AG09309 (cell line): ENCODE measurements at places on chromosomes 3 and 15.

DNA sequence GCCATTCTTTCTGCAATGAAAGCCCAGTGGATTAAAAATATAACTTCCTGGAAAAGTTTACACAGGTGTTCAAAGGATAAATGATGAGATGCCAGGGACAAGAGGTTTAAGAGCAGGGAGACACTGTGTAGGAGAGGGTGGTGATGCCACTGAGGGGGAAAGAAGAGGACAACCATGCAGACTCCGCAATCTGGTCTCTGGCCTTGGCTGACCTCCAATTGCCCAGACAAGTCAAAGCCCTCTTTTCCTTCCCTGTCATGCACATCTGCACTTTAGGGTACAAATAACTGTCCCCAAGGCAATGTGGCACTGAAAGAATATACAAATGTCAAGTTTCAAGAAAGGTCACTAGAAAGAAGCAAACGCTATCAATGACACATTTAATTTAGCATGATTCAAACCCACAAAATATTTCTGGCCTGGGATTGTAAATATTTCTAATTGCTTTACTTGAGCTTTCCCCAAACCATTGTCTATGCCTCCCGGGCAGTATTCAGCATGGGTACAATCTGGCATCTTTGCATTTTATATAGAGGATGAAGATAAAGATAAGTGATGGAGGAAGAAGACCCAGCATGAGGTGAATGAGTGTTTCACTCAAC is 319.4 kb downstream of the PLCL2 start:
- no peak for DNase-seq

GRCh38 chr3:101962055-101962454 is 112.7 kb downstream of the NFKBIZ start:
- DNase-seq: no peak

- DNase-seq: no peak
Measured at GRCh38 chr15:39931615-39932014, 2.3 kb upstream of the EIF2AK4 start.

- no peak for DNase-seq
Measured at GRCh38 chr3:120640231-120640630, 41.8 kb downstream of the HGD start.

GRCh38 chr3:14188041-14188754 is 9.6 kb downstream of the LSM3 start:
- no peak for DNase-seq

DNA sequence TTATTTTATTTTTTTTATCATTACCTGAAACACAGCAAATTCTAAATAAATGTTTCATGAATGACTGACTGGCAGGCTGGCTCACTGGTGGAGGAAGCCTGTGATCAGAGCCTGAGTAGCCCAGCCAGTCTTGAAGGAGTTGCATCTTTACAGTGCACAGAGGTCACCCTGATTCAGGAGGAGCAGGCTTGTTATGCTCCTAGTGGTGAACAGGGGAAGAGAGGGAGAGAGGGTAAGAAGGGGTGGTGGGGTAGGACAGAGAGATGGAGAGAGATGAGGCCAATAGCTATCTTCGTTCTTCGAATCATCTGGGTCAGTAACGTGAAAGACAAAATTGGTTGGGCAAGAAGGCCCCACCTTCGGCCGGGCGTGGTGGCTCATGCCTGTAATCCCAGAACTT is 202.6 kb upstream of the MCTP2 start:
- DNase-seq: no peak
